ENCODE measurements at places on chromosomes 16 and 17.

GRCh38 chr17:27216836-27217235, 77.1 kb upstream of the WSB1 start:
- no peak for DNase-seq

DNA sequence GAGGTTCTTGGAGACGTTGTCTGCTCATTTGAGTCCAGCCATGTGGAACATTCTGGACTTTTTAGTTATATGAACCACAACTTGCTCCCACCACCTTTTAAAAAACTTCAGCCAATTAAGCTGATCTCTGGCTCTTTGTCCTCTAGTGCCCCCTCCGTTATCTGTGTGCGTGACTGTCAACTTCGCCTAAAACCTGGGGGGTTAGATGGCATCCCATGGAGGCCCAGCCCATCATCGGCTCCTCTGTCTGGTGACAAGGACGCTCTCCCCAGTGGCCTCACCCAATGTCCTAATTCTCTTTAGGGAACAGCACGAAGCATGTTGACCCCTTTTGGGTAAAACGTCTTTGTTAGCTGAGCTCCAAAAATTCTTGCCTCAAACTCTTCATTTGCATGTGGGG, 341.0 kb upstream of the TNRC6C start:
- DNase-seq = no peak

GRCh38 chr17:28133562-28133970, 91.1 kb downstream of the NLK start:
- DNase-seq = peak; percentile 93

- DNase-seq = peak; percentile 41
Measured at GRCh38 chr17:44197980-44198720, 1.5 kb downstream of the ATXN7L3 start.

DNA sequence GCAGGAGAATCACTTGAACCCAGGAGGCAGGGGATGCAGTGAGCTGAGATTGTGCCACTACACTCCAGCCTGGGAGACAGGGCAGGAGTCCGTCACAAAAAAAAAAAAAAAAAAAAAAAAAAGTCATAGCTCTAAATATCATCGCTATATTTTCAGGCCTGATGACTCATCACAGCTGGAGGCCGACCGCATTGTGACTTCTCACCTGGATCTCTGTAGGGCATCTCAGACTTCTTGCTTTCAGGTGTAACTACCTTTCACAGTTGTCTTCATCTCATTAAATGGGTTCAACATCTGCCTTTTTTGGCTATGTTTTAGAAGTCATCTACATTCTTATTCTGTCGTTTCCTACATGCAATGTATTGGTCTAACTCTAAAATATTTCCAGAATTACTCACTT, 353.1 kb upstream of the MON1B start:
- no peak for DNase-seq

- no peak for DNase-seq
Measured at GRCh38 chr16:86959091-86959651, 358.0 kb downstream of the C16orf95 start.

DNA sequence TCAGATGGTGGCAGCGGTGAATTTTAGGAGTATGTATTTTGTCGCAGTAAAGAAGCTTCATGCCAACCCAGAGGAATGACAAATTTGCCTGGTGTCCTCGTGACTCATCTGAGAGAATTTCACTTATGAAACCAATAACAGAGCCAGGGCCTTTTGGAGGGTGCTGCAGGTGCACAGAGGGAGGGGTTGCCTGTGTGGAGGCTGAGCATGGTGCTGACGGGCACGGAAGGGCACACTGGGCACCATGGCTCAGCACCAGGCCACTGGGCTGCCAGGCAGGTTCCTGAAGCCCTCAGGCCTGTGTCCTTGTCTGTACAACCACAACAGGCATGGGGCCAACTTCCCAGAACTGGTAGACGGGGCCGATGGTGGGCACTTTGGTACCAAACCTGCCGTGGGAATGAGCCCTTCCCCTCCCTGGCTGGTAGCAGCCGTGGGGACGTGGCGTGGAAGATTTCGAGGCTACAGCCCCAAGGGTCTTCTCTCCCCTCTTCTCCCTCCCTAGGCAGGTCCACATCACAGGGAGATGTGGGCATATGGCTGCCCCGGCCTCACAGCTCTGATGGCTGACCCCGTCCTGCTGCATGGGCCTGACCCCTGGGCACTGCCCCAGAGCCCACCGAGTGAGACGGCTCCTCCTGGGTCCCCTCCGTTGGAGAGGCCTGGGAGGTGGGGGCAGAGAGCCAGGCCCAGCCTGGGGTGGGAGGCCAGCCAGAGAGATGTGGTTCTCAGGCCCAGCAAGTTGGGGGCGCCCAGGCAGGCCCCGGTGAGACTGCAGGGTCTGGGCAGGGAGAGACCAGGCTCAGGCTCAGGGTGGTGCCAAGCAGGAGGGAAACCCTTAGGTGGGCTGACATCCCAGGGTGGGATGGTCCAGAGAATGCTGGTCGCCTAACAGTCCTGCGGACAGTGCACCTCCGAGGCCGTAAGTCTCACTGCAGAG, 30.2 kb upstream of the ZNF469 start:
- no peak for DNase-seq

GRCh38 chr16:15620611-15621195, 22.3 kb downstream of the MARF1 start:
- no peak for DNase-seq

GRCh38 chr16:81460075-81460474, 15.5 kb downstream of the CMIP start:
- DNase-seq = no peak

GRCh38 chr17:30249460-30249859, 14.0 kb upstream of the SLC6A4 start:
- no peak for DNase-seq

GRCh38 chr17:35788477-35789368, 6.7 kb downstream of the MMP28 start:
- peak; percentile 39 for DNase-seq
